ENCODE measurements at places on chromosomes 2 and 18.

DNA sequence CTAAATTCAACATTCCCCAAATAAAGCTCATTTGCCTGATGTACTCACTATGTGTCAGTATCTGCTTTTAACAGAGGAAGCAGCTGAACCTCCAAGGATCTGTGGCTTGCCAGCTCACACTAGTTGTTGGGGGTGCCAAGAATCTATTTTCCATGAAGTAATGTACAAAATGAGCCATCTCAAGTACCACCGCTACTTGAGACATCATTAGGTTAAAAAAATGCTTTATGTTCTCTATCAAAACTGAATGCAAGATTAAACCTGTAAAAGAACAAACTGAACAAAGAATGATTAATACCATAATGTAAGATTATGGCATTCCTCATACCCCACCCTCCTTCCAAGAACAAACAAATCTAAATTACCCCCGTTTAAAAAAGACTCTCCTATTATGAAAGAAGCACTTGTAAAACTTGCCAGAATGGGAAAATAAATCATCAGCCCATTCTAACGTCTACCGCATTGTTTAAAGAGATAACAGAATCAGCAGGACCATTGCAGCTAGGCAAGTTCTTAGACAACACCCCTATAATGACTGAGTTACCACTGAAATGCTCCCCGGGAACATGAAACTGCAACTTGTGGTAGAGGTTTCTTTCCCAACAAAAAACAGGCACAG is 471.6 kb downstream of the DLGAP1 start:
- DNase-seq = no peak

- DNase-seq = no peak
These were observed 46.7 kb upstream of the LCLAT1 start for GRCh38 chr2:30400151-30400954.

GRCh38 chr2:212539072-212539880 is 674 bp upstream of the ERBB4 start:
- peak; percentile 89 for DNase-seq

- DNase-seq = no peak
These were observed 135.5 kb downstream of the RND3 start for GRCh38 chr2:150351922-150352321.

DNA sequence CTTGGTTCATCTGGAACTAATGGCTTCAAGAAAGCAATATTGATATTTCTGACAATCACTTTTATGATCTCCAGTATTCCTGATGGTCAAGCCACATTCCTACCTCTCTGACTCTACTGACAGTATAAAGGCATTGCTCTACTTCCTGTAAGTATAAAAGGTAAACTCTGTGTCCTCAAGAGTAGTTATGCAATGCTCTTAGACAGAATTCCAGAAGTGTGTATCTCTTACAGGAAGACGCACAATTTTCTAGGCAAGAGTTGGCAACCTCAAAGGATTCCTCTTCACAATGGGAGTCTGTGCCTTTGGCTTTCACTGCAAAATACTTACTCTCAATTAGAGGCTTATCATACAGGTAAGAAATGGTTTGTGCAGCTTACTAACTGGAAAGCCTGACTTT is 100.1 kb downstream of the THADA start:
- DNase-seq = no peak

- DNase-seq = no peak
These were observed 49.3 kb upstream of the PROKR1 start for GRCh38 chr2:68594041-68594440.

DNA sequence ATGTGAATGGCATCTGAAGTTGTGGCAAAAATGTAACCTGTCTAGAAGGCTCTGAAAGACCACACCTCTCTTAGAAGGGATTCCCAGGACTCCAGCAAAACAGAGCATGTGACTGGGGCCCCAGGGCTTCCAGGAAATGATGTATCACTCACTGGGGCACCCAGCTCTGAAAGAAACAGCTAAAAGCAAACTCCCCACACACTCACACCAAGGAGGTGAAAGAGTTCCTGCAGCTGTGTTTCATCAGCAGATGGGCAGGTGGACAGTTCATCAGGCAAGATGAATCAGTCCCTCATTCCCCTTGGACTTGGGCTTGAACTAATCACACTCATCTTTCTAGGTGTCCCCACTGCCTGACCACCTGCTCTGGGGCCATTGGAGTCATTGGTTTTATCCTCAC is 76.2 kb downstream of the CCBE1 start:
- DNase-seq = no peak

DNA sequence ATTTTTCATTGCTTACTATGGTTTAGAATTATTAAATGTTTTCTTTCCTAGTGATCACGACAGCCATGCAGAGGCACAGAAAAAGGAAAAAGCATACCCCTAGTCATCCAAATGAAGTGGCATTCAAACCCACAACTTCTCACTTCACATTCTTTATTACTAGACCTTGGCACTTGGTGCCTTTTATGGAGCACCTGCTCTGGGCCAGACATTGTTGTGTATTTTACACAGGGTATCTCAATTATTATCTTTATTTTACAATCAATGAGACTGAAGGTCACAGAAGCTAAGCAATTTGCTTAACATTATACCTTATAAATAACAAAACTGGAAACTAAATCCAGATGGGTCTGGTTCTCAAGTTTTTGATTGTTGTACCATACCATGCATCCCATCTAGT is 235.3 kb downstream of the LRATD1 start:
- no peak for DNase-seq

GRCh38 chr2:63435070-63435469 is 153.2 kb downstream of the WDPCP start:
- DNase-seq = no peak

- DNase-seq = no peak
These were observed 29.8 kb downstream of the MAPRE3 start for GRCh38 chr2:27000228-27000627.

DNA sequence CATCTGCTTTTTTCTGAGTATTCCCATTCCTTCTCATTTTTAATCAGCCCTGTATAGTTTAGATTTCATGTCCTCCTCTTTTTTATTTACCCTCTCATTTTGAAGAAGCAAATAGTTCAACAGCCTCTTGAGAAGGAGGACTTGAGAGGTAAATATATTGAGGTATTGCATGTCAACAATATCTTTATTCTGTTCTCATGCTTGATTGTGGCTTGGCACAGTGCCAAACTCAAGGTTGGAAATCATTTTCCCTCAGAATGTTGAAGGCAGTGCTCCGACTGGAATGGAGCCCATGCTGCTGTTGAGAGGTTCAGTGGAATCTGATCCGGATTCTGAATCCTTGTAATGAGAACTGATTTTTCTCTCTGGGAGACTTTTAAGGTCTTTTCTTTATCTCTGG is 31.0 kb upstream of the GALNT3 start:
- no peak for DNase-seq

DNA sequence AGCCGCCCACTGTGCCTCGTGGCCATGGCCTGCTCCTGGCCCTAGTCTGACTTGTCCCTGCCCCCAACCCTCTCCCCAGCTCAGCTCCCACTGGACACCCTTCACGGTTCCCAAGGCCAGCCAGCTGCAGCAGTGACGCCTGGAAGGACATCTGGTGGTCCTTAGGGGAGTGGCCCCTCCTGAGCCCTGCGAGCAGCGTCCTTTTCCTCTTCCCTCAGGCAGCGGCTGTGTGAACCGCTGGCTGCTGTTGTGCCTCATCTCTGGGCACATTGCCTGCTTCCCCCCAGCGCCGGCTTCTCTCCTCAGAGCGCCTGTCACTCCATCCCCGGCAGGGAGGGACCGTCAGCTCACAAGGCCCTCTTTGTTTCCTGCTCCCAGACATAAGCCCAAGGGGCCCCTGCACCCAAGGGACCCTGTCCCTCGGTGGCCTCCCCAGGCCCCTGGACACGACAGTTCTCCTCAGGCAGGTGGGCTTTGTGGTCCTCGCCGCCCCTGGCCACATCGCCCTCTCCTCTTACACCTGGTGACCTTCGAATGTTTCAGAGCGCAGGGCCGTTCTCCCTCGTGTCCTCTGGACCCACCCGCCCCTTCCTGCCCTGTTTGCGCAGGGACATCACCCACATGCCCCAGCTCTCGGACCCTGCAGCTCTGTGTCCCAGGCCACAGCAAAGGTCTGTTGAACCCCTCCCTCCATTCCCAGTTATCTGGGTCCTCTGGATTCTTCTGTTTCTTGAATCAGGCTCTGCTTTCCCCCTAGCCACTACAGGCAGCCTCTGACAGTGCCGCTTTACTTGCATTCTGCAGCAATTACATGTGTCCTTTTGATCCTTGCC is 35.8 kb downstream of the ANO7 start:
- DNase-seq = no peak

GRCh38 chr2:97724946-97725688 is 11.7 kb downstream of the ZAP70 start:
- DNase-seq = no peak

GRCh38 chr2:88254437-88255091 is 84.4 kb downstream of the THNSL2 start:
- DNase-seq = no peak

- peak; percentile 78 for DNase-seq
These were observed 29.9 kb upstream of the MPPE1 start for GRCh38 chr18:11937874-11938478.

DNA sequence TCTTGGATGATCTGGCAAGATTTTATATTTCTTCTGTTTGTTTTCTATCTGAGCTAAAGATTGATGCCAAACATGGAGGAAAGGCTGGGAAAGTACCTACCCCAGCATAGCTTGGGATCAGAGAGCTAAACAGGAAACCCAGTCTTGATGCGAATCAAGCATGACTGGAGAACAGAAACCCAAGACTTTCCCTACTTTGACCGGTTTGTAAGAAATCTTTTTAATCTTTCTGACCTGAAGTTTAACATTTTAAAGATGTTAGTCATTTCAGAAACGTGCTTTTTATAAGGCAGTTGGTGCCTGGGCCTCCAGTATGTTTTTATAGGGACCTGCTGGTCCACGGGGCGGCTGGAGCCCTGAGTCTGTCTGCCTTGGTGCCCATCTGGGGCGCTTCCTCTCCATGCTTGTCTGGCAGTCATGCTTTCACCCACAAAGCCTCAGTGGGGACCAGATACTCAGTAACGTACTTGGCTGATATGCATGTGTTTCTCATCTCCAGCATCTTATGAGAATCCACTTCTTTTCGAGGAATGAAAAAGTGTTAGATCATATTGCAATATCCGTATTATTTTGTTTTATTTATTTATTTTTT is 266.5 kb downstream of the PTGR3 start:
- DNase-seq = no peak

DNA sequence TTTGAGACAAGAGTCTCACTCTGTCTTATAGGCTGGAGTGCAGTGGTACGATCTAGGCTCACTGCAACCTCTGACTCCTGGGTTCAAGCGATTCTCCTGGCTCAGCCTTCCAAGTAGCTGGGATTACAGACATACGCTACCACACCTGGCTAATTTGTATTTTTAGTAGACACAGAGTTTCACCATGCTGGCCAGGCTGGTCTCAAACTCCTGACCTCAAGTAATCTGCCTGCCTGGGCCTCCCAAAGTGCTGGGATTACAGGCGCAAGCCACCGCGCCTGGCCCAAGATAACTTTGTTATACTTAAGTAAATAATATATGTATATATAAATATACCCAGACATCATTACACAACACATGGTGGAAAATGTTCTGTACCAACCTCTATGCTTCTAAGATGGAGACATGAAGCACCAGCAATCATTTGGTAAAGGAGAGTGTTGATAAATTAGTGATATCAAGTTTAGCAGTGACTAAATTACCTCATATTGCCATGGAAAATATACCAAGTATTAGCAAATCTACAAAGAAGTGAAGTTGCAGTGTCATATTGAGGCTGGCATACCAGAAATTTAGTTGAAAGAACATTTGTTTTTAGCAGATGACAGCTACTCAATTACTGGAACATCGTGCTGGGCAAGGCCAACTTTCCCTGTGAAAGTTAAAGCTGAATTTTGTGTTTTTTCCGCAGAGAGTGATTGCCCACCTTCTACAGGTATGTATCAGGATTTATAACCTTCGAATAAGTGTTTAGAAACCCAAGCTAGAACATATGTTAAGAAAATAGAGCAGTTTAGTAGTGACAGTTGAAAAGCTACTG is 177.7 kb downstream of the MYCN start:
- DNase-seq = no peak

DNA sequence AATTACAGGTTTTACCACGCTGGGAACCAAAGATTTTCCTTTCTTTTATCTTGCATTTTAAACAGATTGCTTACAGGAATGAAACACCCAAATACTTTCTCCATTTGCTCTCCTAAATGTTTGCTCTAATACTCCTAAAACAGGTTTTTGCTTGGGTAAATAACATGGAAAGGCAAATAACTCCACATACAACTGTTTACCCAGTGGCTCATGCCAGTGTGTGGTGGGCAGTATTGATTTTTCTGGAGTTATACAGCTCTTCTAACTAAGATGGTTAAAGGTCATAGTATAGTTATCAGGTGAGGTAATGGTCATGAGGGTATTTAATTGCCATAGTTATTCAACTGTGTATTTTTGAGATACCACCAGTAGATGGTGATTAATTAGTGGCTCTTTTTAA is 61.2 kb upstream of the RAB27B start:
- no peak for DNase-seq
